ENCODE measurements at places on chromosomes 7 and 10.

GRCh38 chr7:65250216-65250615 lies 123.4 kb upstream of the ZNF92 start:
- no peak for DNase-seq

DNA sequence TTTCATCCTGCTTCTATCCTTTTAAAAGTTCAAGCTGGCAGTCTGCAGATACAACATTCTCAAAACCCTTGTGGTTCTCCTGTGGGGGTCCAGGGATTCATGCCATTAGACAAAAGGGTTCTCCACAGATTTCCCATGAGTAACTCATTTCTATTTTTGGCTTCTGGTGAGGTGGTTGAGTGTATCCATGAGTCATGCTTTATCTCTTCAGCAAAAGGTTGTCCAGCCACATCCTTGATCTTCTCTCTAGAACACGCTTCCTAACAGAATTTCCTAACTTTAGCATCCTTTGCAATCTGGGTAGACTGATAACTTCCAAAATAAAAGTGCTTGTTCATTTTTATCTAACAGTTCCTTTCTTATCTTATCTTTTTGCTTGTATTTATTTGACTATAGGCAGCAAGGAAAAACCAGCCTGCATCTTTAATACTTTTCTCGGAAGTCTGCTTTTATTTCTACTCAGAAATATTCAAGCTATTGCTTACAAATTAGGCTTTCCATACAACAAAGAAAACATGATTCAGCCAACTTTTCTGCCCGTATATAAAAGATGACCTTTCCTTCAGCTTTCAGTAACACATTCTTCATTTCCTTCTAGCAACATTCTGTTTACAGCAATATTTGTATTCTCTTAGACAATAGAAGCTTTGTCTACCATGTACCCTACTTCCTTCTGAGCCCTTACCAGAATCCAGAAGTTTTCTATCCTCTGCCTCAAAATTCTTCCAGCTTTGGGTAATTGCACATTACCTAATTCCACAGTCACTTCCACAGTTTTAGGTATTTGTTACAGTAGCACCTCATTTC lies 79.3 kb upstream of the IL6 start:
- no peak for DNase-seq

- DNase-seq: no peak
These were observed 142.1 kb downstream of the DPY19L1 start for GRCh38 chr7:34895202-34895601.

- DNase-seq: no peak
These were observed 105.5 kb upstream of the AKR1E2 start for GRCh38 chr10:4720463-4720862.

DNA sequence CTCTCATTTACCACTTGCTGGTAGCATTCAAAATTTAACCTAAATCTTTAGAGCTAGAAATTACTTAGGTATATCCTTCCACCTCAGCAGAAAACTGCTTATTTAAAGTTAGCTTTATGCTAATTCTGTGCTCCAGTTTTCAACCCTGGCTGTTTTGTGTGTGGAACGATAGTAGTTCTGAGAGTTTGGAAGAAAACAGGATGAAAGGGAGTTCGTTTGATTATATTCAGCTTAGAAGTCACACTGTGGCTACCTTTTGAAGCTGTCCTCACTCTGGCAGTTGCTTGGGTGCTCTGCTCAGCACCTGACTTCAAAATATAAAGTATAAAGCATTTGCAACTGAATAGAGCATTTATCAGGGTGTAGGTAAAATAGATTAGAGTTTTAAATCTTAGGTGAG lies 2.6 kb upstream of the ASCC1 start:
- no peak for DNase-seq

GRCh38 chr7:106766551-106766950 lies 98.5 kb upstream of the PIK3CG start:
- DNase-seq: no peak

DNA sequence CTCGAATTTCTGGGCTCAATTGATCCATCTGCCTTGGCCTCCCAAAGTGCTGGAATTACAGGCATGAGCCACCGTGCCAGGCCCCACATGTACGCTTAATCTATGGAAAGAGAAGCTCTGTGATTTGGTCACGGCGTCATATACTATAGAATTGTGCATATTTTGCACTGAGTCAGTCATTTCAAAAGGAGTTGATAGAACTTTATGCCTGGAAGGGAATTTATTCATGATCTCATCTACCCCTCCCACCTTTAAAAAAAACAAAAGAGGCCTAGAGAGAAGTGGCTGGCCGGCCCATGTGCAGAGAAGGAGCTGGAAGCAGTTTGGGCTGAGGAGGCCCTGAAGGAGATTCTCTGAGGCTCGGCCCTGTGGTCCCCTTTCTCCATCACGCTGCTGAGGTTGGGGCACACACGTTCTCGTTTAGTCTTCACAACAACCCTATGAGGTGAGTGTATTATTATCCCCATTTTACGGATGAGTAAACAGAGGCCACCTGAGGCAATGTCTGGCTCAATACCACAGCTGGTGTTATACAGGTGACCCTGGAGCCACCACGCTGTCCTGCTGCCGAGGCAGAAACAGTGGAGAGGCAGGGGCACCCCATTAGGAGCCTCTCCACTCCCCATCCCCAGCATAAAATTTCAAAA lies 47.2 kb upstream of the ZRANB1 start:
- DNase-seq: no peak

Data from NCI-H460 (cell line).